ENCODE measurements at places on chromosomes 7 and 10. TPM values are rescaled to one million over a fixed set of nuclear protein-coding genes. Genes with fewer than 3 reads are reported as not detected.

DNA sequence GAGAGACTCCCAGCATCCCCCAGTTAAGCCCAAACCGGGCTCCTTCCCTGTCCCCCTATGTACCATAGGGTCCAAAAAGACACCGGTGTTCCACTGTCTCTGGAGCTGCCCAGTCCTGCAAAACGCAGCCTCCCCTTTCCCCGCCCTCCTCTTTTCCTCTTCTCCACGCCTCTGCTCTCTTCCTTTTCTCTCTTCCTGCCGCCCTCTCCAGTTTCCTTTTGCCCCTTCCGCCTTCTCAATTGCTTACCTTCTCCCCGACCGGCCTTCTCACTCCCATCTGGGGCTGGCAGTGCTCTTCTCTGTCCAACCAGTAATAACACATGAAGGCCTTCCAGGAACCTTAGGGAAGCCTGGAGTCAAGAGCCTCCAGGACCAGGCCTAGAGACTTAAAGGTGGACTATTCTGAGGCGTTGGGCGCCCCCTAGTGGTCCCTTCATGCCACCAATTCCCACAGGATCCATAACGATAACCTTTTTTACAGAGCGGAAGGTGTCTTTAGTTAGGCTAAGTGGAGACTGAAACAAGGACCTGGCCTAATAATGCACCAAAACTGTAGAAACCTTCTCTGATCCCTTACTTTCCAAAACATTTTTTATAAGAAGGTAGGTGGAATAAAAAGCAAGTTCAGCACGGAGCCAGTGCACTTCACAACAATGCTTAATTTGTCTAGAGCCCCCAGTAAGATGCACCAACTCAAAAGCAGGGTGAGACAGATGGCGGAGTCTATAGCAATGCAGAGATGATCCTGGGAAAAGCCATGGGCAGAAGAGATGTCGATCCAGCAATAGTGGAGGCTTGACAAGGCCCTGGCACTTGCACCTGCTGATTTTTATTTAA is 27.2 kb upstream of the MSRB2 start:
- peak; percentile 55 for DNase-seq

Gene SFMBT2
- 50.4 TPM for total RNA-seq

- DNase-seq, result no peak
These were observed 396 bp downstream of the GRM8 start for GRCh38 chr7:127252377-127252713.

Gene SEC61A2
- total RNA-seq, result 16.6 TPM

Gene HYCC1
- total RNA-seq, result 44.8 TPM

DNA sequence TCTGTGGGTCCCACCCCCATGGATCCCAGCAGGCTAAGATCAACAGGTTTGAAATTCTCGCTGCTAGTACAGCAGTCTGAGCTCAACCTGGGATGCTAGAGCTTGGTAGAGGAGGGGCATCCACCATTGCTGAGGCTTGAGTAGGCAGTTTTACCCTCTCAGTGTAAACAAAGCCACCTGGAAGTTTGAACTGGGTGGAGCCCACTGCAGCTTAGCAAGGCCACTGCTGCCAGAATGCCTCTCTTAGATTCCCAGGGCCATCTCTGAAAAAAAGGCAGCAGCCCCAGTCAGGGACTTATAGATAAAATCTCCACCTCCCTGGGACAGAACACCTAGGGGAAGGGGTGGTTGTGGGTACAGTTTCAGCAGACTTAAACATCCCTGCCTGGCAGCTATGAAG is 190.0 kb upstream of the CACNA2D1 start:
- no peak for DNase-seq

DNA sequence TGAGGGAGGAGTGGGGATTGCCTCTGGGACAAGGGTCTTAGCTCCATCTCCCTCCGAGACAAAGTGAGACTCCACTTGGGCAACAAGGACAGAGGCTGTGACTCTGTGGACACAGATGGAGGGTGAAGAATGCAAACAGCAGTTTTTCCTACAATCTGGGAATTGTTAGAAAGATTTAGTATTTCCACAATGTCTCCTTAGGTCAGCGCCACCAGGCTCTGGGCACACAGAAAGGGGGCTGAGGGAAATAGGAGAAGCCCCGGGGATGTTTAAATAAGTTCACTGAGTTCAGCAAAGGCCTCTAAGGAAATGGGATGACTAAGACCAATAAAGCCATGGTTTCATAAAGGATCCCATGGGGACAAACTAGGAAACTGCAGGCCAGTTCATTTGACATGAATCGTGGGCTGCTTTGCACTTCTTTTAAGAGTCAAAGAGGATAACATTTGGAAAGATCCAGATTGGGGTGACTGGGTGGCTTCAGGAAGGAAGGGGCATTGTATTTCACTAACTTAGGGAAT is 219.8 kb upstream of the GLI3 start:
- DNase-seq, result no peak

Gene FIS1
- 105 TPM for total RNA-seq

Gene AUTS2
- total RNA-seq, result 147 TPM

DNA sequence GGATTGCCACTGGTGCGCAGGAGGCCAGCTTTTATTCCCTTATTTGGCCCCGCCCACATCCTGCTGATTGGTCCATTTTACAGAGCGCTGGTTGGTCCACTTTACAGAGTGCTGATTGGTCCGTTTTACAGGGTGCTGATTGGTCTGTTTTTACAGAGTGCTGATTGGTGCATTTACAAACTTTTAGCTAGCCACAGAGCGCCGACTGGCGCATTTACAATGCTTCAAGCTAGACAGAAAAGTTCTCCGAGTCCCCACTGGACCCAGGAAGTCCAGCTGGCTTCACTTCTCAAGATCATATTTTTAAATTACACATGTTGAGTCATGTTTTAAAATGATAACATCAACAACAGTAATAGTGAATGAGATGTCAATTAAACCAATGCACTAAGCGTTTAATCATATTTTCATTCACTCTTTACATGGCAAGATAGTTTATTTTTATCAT is 128.3 kb downstream of the CUBN start:
- no peak for DNase-seq

DNA sequence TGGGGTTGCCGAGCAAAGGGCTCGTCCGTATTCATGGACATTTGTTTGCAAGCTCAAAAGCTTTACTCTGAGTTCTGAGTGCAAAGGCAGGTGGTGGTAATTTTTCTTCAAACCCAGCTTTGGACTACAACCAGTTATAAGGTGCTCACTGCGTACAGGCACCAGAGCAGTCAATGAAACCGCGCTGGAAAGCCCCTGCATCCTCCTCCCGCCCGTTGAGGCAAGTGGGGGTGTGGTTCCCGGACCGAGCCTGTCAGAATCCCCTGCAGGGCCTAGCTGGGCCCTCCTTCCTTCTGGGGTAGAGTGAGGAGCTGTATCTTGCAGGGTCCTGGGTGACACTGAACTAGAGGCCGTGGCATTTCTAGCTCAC is 22.3 kb downstream of the AMZ1 start:
- DNase-seq, result no peak

- no peak for DNase-seq
These were observed 42.2 kb upstream of the OPALIN start for GRCh38 chr10:96401036-96401435.

Gene BRAT1
- 25.6 TPM for total RNA-seq

DNA sequence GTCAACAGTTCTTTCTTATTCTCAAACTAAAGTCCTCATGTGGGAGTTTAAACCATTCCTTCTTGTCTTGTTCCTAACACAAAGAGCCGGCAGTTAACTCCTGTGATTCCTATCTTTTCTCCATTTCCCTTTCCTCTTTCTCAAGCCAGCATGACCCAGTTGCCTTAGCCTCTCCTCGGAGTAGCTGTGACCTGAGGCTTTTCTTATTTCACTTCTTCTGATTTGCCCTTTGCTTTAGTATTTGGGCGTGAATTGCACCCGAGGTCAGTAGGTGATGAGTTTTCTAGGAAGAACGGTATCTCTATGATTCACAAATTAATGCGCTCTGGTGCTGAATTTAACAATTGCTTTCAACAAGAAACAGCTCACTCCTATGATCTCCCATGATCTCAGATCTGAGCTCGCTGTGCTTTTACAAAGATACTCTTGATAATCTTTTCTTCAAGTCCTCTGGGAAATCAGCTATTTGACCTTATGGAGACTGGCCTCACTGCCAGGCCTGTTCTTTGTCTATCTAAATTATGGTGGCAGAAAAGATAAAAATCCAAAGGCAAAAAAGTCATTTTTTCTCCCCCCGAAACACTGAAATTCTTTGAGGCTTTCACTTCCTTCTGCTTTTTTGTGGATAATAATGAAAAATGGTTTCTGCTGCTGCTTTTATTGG is 184.6 kb downstream of the JCAD start:
- no peak for DNase-seq

DNA sequence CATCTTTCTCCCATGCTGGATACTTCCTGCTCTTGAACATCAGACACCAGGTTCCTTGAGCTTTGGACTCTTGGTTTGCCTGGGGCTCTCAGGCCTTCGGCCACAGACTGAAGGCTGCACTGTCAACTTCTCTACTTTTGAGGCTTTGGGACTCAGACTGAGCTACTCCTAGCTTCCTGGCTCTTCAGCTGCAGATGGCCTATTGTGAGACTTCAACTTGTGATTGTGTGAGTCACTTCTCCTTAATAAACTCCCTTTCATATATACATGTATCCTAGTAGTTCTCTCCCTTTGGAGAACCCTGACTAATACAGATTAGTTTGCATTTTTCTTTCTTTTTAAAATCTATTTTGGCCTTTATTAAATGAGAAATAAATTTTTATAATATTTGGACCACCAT is 276.2 kb upstream of the SEMA3C start:
- DNase-seq, result no peak

- no peak for DNase-seq
These were observed 808.4 kb downstream of the NXPH1 start for GRCh38 chr7:9241826-9242225.

- no peak for DNase-seq
These were observed 33.3 kb upstream of the KDM7A start for GRCh38 chr7:140209866-140210609.

- DNase-seq, result no peak
These were observed 641.5 kb upstream of the SORCS1 start for GRCh38 chr10:107806026-107806425.

DNA sequence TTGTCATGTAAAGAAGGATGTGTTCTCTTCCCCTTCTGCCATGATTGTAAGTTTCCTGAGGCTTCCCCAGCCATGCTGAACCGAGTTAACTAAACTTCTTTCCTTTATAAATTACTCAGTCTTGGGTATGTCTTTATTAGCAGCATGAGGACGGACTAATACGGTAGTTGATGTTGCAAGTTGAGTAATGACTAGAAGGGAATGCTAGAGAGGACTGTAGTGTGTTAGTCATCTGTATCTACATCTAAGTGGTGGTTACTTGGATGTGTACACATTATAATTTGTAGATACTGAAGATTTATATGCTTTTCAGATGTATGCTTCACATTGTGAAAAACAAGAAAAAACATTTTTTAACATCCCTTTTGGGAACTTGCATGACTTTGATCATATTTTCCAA is 244.6 kb downstream of the POLR1F start:
- DNase-seq, result no peak

- no peak for DNase-seq
These were observed 63.3 kb downstream of the GSAP start for GRCh38 chr7:77352665-77353406.

DNA sequence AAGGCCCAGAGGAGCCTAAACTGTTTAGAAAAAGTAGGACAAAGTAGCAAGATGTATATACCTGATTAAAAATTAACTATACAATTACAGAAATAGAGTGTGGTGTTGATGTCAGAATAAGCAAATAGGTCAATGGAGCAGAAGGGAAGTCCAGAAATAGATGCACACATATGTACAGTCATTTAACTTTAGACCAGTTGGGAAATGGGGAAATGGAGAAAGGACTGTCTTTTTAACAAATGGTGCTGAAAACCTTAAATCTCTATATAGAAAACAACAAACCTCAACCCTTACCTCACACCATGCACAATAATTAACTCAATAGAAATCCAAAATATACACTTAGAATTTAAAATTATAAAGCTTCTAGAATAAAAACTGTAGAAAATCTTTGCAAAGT is 72.2 kb downstream of the CH25H start:
- no peak for DNase-seq
